ENCODE measurements at places on chromosomes 3 and 15.
A peak's percentile ranks its signal among the peaks of the same experiment; 100 is the strongest.

DNA sequence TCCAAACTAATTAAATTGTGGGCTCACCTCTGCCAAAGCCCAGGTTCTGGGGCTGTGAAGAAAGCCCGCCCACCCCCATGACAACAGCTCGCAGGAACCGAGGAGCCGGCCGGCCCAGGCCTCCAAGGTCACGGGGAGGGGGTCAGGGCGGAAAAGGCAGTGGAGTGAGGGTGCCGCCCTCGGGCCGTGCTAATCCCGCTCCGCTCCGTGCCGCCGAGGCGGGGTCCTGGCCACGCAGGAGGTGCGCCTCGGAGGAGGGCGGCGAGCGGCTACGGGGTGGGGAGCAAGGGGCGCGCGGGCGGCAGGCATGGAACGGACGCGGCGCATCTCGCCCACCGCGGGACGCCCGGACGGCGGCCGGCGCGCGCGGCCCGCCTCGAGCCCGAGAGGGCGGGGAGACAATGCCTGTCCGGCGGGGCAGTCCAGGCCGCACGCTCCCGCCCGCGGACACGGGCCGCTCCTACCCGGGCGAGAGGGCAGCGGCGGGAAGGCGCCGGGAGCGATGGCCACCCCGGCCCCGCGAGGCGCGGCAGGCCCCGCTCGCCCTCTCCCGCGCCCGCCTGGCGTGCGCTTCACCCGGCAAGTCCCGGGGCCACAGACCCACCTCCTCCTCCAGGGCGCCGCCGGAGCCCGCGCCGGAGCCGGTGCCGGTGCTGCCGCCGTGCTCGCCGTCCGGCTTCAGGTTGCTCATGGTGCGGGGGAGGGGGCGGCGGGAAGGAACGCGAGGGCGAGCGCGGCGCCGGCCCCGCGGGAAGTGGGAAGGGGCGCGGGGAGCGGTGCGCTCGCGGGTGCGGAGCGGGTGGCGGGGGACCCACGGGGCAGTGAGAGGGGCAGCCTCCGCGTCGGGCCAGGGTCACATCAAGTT is 528 bp downstream of the RBPMS2 start:
- no peak for DNase-seq

GRCh38 chr3:155185631-155186071 is 105.5 kb downstream of the MME start:
- peak; percentile 54 for DNase-seq

- no peak for DNase-seq
Measured at GRCh38 chr15:70723122-70723422, 40.3 kb downstream of the UACA start.

DNA sequence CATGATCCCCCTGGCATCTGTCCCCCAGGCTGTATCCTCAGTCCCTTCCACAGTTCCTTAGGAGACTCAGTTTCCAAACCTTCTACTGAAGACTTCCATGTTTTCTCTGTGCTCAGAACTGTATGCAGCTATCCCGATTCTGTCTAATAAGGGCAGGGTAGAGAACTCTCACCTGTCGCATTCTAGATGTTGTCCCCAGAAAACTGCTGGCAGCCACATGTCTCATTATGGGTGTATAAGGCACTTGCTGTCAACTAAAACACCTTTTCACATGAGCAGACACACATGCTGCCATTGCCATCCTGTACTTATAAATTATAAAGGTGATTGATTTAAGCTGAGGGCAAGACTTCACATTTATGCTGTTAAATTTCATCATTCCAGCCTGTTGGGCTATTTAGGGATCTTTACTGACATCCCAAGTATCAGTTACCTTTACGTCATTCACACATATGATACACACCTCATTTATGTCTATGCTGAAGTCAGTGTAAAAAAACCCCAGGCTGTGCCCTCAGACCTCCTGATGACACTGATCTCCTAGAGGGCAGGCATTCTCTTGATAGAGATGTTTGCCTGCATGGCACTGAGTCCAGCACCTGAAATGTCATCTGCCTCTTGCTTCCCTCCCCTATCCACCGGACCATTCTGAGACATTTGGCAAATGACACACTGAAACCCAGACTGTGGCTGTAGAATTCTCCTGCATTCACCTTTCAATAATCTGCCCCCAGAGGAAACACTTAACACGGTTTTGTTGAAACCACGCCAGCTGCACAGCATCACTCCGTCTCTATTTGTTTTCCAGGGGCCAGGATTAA is 35.8 kb downstream of the BTD start:
- no peak for DNase-seq

- DNase-seq: peak; percentile 62
Measured at GRCh38 chr15:64574301-64575017, 114.1 kb downstream of the ZNF609 start.

- no peak for DNase-seq
Measured at GRCh38 chr3:74648107-74648506, 33.6 kb upstream of the CNTN3 start.

DNA sequence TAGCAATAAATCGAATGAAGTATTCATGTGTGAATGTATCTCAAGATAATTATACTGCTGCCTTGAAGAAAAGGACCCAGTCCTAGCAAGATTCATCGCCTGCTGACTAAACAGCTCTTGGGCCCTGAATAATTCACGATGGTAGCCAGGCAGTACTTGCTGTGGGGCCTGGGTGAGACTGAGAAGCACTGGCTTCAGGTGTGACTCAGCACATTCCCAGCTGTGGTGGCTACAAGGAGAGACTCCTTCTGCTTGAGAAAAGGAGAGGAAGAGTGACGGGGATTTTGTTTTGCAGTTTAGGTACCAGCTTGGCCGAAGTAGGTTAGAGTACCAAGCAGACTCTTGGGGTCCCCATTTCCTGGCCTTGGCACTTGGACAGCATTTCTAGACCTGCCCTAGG is 47.6 kb upstream of the CD200R1L start:
- DNase-seq: peak; percentile 16

GRCh38 chr3:107910713-107911259 is 180.0 kb downstream of the CD47 start:
- DNase-seq: no peak

DNA sequence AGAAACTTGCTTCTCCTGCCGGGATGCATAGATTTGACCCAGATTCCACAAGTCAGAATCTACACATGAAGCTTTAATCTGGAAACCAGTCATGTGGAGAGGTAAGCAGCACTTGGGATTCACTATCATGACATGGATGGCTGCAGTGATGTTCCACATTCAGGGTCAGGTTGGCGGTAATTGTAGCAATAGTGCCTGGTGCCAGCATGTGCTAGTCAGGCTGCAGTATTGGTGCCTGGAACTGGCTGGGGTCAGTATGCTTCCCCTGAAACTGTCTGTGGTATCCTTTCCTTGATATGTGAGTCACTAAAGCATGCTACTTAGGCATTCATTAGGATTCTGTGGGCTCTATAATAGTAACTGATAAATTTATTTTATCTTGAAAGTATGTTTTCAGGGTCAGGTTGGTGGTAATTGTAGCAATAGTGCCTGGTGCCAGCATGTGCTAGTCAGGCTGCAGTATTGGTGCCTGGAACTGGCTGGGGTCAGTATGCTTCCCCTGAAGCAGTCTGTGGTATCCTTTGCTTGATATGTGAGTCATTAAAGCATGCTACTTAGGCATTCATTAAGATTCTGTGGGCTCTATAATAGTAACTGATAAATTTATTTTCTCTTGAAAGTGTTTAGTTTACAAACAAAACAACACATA is 1439.2 kb downstream of the ZPLD1 start:
- DNase-seq: no peak

- peak; percentile 28 for DNase-seq
Measured at GRCh38 chr3:188126276-188126675, 27.7 kb upstream of the LPP start.

DNA sequence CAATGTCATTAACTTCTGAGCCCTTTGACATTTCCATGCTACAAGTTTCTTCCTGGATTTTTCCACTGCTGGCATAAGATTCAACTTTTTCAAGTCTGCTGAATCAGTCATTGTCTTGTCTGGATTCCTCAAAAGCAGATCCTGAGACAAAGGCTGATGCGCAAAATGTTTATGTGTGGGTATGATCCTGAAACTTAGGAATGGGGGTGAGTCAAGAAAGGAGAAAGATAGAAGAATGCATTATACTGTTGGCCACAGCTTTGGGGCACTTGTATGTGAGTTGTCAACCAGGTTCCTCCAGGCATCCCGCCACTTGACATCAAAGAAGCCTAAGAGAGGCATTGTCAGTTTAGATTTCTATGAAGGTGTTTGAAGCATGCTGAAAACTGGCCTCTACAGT is 50.4 kb downstream of the FOXB1 start:
- no peak for DNase-seq

DNA sequence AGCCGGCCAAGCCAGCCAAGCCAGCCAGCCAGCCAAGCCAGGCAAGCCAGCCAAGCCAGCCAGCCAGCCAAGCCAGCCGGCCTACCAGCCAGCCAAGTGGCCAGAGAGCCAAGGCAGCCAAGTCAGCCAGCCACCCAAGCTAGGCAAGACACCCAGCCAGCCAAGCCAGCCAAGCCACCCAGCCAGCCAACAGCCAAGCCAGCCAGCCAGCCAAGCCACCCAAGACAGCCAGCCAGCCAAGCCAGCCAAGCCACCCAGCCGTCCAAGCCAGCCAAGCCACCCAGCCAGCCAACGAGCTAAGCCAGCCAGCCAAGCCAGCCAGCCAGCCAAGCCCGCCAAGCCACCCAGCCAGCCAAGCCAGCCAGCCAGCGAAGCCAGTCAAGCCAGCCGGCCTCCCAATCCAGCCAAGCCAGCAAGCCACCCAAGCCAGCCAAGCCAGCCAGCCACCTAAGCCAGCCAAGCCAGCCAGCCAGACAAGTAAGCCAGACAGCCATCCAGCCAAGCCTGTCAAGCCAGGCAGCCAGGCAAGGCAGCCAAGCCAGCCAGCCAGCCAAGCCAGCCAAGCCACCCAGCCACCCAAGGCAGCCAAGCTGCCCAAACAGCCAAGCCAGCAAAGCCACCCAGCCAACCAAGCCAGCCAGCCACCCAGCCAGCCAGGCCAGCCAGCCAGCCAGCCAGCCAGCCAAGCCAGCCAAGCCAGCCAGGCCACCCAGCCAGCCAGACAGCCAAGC is 200.5 kb downstream of the GOLGA6L6 start:
- DNase-seq: peak; percentile 23

- no peak for DNase-seq
Measured at GRCh38 chr3:99012051-99012450, 110.6 kb upstream of the DCBLD2 start.

- DNase-seq: no peak
Measured at GRCh38 chr3:71718072-71718471, 7.1 kb downstream of the EIF4E3 start.

- DNase-seq: no peak
Measured at GRCh38 chr3:43892061-43892460, 201.3 kb downstream of the ABHD5 start.

GRCh38 chr3:181699171-181699903 is 12.4 kb upstream of the SOX2 start:
- DNase-seq: no peak

DNA sequence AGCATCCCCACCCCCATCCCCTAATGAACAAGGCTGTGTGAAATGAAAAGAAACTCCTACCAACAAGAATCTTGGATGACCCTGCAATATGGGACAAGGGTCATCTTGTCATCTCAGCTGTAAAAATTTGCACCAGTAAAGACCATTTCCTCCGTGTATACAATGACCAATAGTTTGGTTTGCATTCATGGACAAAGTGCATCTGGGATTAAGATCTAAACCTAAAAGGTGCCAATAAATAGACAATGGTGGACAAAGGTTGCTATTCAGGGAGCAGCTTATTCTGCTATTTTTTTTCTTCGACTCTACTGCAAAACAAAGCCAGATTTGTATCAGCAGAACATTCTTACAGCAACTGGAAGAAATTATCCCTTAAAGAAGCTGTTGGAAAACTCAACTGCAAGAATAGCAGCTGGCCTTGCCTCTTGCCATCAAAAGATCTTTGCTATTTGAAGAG is 8.0 kb downstream of the MGLL start:
- no peak for DNase-seq

GRCh38 chr3:10758304-10759037 is 57.6 kb upstream of the SLC6A11 start:
- peak; percentile 61 for DNase-seq

DNA sequence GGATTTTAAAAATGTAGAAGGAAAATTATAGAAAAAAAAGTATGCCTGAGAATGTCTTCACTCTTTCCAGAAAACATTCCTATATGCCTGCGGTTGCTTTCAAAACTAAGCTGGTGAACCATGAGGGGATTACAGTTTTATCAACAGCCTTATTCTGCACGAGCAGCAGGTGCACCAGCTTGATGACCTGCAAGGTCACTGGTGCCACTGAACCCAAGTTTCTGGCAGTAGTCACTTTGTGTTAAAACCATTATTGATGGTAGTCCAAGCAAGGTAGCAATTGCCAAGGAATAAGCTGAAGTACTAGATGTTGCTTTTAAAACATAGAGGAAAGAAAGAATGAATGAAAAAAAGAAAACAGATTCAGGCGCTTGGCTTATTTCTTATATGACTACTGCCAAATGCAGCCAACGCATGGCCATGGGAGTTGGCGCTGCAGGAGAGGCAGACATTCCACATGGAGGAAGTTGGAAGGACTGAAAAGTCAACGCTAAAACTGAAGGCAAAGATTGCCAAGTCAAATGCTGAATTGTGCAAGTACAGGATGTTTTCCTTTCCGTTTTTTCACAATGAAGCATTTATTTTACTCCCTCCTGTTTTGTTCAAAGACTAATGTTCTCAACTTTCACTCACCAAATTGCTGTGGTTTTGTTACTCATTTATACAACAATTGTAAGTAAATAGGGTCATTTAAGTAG is 601.4 kb downstream of the CADM2 start:
- DNase-seq: no peak

GRCh38 chr3:52056521-52056967 is at the start of gene DUSP7:
DUSP7 (minus strand) TSS chr3:52056571; CDS start chr3:52056366, 205 bp downstream.
- DNase-seq: no peak

DNA sequence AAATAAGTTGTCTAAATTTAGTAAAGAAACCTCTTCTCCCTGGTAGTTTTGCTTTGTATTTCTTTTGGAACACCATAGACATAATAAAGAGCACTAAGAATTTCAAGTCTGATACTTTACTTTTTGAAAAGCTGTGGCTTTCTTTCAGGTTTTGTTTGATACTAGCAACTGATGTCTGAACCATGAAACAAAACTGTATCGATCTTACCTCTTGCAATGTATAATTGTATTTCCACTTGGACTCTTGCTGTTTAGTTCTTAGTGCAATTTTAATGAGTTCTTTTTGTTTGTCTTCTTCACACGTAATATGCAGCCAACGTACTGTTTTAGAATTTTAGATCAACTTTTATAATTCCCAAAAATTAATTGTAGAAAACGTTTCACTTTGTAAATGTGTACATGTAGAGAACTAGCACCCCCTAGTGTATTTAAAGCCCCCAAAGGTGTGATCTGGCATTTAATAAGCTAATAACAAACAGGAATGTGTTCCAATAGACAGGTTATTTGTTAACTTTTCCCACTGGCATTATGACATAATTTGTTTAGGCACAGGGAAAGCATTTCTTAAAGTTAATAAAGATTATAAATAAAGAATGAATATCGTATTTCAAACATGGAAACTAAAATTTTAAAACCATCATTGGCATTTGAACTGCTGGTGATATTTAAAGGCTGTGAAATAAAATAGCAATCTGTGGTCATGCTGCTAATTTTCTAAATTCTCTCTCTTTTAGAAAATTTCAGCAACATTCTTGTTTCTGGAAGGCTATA is 289.1 kb upstream of the DNAJC19 start:
- no peak for DNase-seq

All from HFFc6 (cell line).